AG04449 (cell line): ENCODE measurements at places on chromosomes 4 and X.

DNA sequence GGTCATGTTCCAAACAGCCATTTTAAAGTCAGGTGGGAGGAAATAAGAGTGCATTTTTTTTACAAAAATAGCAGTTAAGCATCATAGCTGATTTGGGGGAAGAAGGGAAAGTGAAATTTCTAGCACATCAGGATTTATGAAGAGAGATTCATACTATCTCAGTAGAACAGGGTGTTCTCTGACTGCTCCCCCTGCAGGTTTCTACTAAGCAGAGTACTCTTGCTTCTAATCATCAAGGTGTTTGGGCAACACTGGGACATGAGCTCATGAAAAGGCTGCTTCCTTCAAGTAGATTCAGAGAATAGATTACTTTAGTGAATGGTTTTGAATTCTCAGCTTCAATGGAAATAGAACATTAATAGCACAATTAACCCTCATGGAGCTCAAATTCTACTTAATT lies 591.4 kb upstream of the PCDH10 start:
- no peak for DNase-seq

GRCh38 chrX:34343001-34343400 lies 210.9 kb upstream of the FAM47A start:
- DNase-seq = no peak

DNA sequence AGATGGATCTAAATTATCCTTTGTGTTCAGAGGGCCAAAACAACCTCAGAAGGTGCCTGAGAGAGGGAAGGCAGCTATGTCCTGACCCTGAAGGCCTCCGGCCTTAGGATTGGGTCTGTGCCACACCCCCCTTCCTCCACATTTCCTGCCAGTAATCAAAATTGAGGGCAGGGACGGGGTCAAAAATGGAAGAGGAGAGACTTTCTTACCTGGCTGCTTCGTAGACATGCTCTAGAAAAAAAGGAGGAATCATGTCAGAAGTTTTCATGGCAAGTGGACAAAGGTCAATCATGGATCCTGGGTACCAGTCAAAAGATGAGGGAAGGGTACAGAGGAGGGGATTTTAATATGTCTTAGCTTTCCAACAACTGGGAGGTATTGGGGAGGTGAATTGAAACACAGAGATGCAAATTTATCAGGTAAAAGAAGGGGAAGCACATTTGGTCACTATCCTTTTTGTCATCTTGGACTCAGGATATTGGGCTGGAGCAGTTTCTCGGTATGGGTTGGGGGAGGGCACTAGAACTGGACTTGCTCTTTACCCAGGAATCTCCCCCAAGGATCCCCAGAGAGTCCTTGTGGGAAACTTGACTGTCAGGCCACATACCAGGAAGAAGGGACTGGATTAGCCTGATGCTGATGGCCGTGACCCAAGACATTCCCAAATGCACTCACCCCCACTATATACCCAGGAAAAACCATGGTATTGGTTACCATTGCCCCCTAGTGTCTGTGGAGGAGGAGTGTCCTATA lies 17.1 kb downstream of the VSIG4 start:
- DNase-seq = no peak

GRCh38 chr4:136699905-136700304 lies 832.4 kb downstream of the PCDH18 start:
- DNase-seq = no peak

DNA sequence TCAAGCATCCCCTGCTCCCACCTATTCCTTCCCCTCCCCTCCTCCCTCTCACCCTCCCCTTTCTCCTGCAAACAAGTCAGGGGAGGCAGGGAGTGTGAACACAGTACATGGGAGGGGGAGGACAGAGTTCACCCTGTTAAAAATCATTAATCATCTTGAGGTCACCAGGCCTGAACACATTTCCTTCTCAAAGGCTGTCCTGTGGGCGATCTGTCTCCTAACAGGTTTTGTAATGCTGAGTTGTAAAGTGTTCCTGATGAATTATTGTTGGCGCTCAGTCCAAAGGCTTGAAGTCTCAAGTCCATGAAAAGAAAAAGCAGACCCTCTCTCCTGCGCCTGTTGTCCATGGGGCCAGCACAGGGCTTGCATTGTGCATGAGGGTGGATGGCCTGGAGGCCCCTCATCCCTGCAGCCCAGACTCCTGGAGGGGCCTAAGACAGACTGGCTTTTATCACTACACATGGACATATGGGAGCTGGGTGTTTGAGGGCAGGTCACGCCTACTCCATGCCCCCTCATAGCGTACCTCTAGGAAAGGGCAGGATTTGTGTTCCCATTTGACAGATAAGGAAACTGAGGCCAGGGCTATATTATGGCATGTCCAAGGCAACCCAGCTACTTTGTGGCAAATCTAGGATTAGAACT lies 189.1 kb downstream of the RAB28 start:
- DNase-seq = no peak
